HS-27A (cell line): ENCODE measurements at places on chromosomes 3 and 15.

GRCh38 chr15:25327686-25328085 lies 111.1 kb downstream of the UBE3A start:
- DNase-seq, result no peak

DNA sequence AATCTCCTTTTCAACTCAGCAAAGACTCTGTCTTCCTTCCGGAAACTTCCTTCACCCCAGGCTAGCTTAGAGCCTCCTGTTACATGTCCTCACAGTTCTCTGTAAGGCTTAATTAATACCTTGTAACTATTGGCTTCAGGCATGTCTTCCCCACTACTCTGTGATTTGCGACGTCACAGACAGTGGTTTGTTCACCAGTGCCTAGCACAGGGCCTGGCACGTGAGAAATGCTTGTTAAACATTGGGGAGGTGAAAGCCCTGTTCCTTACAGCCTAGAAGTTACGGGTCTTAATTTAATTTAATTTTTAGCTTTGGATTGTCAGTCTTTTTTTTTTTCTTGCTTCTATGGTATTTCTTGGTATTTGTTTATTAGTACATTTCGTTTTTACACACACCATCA lies 36.4 kb upstream of the CACNA2D3 start:
- DNase-seq, result no peak

GRCh38 chr3:71421820-71422566 lies 161.5 kb downstream of the FOXP1 start:
- DNase-seq, result no peak

GRCh38 chr3:108054935-108055334 lies 35.9 kb downstream of the CD47 start:
- DNase-seq, result no peak

DNA sequence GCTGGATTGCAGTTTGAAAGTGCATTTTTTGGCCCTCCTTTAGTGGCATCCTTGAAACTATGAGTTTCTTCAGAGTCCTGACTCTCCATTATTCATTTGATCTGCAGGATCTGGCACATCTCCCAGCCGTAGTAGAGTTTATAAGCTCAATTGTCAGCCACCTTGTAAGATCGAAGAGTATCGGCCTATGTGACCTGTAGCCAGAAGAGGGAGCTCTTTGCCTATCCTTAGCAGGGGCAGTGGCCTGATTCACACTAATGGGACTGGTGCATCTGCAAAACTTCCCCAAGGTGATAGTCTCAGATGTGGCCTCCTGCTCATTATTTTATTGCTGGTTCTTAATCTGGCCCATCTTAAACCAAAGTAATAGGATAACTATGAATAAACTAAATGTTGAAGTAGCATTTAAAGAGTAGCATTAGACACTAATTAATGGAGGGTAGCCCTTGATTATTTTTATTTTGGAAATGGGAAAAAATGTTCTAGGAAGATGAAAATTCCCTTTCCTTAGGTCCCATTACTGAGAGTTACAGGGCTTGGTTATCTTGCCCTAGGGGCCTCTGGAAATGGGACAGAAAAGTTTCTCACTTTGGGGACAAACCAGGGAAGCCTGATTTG lies 21.2 kb downstream of the GCSAM start:
- DNase-seq, result no peak

- DNase-seq, result no peak
These were observed 48.0 kb upstream of the TPRG1 start for GRCh38 chr3:189123595-189124387.

- no peak for DNase-seq
These were observed 243.5 kb upstream of the SEMA6D start for GRCh38 chr15:47473832-47474231.

GRCh38 chr3:137669519-137670060 lies 94.5 kb upstream of the SOX14 start:
- no peak for DNase-seq

- no peak for DNase-seq
These were observed 351.2 kb downstream of the LPP start for GRCh38 chr3:188505151-188505550.

DNA sequence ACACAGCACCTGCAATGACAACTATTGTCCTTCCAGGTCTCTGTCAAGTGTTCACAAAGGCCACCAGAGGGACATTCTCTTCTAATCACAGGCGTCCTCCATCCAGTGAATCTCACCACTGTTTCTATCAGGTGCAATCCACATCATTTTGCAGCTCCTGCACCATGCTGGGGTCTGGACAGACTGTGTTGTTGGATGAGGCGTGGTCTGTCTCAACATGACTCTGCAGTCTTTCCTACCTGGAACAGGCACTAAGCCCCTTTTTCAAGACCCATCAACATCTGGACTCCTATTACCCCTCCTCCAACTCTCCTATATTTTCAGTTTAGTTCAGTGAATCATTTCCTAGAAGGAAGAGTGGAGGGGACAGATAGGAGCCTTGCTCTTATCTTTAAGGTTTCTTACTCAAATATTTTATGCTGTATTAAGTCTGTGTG lies 31.5 kb upstream of the VEPH1 start:
- DNase-seq, result no peak

DNA sequence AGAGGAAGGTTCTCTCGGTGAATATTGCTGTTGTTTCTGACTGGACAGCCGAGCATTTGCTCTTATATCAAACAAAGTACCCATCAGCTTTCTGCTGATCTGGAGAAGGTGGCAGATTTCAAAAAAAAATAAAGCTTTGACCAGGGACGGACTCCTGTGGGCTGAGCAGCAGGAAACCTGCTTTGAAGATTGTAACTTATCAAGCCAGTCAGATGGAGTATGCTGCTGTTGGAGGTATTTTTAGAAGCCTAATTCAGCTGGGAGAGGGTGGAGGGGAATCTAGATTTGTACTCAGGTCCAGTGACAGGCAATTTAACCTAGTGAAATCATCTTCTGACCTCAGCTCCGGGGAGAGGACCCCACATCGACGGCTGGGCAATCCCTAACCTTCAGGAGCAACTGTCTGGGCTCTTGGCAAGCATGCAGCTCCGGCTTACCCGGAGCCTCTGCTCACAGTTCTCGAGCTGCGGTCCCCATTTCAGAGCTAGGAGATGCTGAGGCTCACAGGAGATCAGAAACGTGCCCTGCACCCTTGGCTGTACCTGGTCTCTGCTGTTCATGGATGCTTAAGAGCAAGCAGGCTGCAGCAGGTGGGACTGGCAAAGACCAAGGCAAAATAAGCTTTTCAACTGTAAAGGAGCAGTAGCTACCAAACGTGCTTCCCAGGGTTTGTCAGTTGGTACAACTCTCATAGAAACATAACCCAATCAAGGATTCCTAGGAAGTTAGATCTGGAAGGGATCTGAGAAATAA lies 89.3 kb upstream of the ST8SIA2 start:
- no peak for DNase-seq

GRCh38 chr15:33638453-33638852 lies 327.7 kb downstream of the RYR3 start:
- no peak for DNase-seq

DNA sequence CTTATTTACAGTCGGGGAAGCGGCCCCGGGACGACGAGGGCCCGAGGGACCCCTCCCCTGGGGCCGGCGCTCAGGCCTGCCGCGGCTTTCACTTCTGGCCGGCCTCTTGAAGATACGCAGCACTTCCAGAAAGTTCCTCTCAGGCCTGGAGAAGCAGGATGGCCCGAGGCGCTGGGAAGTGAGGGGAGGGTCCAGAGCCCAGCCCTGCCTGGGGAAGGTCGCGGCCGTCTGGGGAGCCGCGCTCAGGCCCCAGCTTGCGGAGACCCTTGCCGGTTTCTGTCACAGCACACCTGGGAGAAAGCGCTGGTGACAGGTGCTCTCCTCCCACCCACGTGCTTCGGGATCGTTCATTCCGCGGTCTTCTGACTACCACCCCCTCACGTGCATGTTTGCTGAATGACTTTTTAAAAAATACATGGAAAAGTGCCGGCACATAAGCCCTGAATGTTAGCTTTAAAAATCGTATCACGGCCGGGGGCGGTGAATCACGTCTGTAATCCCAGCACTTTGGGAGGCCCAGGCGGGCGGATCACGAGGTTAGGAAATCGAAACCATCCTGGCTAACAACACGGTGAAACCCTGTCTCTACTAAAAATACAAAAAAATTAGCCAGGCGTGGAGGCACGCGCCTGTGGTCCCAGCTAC lies 727 bp upstream of the TM2D3 start:
- DNase-seq, result no peak

DNA sequence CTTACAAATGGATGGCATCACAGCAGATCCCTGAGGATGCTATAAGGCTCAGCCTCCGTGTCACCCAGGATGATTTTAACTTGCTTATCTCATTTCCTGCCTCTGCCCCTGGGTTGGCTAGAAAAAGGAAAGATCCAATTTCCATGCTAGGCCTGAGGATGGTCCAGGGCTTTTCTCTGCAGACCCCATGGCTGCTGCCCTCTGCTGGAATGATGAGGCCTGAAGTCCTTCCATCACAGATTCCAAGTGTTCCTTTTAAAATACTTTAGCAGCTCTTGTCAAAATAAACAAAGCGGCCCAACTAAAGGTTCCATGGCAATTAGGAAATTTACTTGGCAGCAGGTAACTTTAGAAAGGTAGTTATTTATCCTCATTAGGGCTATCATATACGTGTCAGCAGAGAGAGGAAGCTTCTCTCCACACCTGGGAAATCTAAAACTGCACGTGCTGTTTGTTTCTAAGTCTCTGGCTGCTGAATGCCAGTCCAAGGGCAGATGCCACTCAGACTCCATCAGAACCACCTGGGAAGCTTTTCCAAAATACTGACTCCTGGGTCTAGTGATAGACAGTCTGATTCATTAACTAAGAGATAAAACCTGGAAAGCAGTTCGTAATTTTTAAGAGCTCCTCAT lies 401.9 kb upstream of the IL12A start:
- DNase-seq, result no peak
